Kasumi-1 (cell line): ENCODE measurements at places on chromosomes 7 and 10.

DNA sequence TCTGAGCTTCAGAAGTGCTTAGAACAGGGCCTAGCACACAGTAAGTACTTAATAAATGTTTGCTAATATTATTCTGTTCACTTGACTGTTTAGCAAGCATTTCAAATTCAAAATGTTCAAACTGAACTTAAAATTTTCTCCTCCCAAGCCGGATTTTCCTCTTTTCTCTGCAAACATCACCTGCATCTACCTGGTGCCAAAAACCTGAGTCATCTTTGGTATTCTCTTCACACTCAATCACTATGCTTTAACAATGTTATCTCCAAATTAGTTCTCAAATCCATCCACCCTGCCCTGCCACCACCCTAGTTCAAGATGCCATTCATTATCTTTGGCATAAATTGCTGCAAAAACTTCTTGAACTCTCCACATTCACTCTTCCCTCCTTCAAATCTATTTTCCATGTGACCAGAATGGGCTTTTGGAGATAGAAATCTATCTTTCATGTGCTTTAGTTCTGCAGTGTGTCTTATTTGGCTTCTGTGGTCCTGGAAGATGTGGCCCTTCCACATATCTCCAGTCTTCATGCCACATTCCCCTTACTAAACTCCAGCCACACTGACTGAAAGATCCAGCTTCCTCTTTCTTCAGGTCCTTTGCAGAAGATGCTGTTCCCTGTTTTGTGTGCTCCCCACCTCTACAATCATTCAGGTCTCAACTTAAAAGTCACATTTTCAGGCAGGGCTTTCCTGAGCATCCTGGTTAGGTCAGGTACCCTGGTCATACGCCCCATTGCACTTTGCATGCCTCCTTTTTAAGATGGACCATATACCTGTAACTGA is 2.0 kb downstream of the GGCT start:
- peak; percentile 88 for DNase-seq

- DNase-seq = no peak
Measured at GRCh38 chr7:111092406-111093236, 1.7 kb downstream of the LRRN3 start.

GRCh38 chr7:117971556-117972244 is 98.5 kb upstream of the CTTNBP2 start:
- DNase-seq = no peak

GRCh38 chr7:39259391-39260003 is 281.8 kb downstream of the POU6F2 start:
- no peak for DNase-seq

DNA sequence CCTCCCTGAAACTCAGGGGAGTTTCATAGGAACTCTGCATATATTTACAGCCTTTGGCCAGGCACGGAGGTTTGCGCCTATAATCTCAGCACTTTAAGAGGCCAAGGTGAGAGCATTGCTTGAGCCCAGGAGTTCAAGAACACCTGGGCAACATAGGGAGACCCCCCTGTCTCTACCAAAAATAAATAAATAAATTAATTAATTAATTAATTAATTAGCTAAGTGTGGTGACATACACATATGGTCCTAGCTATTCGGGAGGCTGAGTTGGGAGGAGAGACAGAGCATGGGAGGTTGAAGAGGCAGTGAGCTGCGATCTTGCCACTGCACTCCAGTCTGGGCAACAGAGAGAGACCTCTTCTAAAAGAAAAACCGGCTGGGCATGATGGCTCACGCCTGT is 9.4 kb upstream of the LEP start:
- no peak for DNase-seq

DNA sequence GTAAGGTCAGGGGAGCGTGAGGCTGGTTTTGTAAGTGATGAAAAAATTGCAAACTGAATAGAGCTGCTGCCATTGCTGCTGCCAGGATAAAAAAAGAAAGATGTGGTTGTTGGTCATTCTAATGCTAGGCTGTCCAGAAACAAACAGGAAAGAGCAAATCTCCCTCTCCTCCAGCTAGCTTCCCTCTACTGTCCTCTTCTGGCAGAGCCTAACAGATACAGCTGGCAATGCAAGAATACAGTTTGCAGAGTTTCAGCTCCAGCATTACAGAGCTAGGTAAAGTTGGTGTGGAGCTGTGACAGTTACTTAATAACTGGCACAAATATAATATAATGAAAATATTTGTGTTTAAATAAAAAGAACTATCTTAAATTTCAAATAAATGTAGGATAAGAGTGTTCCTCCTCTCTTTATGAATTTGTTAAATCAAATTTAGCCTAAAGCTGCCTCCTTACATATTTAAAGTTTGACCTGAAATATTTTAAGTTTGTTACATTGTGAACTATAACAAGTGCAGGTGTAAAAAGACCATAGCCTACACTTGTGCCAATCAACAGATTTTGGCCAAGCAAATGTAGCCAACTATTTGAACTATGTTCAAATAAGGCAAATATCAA is 407.7 kb downstream of the SH2D4B start:
- DNase-seq = no peak

- no peak for DNase-seq
Measured at GRCh38 chr10:83012866-83013265, 1126.4 kb upstream of the GHITM start.

DNA sequence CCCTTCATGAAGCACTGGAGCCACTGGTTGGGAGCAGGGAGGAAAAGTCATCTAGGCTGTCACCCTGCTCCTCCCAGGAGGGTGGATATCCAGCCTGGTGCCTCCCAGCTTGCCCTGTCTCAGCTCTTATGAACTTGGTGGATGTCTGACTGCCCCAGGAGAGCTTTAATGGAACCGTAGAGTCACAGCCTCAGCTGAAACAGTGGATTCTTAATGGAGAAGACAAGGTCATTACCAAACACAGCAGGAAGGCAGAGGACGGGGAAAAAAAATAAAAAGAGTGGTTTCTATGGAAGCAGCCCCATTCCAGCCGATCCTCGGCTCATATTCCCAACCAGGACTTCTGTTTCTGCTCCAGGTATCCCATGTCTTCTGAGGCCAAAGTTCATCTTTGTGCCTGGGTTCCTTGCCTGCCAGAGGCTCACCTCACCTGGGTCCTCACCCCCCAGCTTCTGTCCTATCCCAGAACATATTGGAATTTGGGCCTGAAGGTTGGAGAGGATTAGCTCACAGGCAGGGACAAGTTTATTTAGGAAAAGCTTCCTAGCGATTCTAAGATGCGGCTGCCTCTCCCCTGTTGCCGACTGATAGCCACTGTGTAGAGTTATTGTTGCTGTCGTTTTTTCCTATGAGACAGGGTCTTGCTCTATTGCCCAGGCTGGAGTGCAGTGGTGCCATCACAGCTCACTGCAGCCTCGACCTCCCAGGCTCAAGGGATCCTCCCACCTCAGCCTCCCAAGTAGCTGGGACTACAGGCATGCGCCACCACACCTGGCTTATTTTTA is 15.6 kb downstream of the CCL26 start:
- no peak for DNase-seq

DNA sequence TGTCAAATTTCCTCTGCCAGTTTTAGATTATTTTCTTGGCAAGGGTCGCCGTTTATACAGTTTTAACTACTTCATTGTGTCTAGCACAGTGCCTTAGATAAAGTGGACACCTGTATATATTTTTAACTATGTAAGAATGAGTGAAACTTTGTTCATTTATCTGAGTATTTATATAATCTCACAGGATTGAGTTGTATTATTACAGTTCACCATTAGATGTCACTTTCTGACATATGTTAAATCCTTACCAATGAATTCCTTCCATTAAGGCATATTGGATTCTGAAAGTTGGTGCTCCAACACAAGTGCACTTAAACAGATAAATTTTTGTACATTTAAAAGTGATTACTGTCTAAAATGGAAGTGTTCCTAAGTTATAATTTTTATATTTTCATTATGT is 43.0 kb downstream of the ZMYND11 start:
- DNase-seq = peak; percentile 76

GRCh38 chr10:31186225-31187000 is 132.6 kb upstream of the ZEB1 start:
- DNase-seq = no peak

- peak; percentile 15 for DNase-seq
Measured at GRCh38 chr10:70222340-70222794, 10.9 kb downstream of the PPA1 start.

- no peak for DNase-seq
Measured at GRCh38 chr10:754914-755313, 65.4 kb upstream of the DIP2C start.

DNA sequence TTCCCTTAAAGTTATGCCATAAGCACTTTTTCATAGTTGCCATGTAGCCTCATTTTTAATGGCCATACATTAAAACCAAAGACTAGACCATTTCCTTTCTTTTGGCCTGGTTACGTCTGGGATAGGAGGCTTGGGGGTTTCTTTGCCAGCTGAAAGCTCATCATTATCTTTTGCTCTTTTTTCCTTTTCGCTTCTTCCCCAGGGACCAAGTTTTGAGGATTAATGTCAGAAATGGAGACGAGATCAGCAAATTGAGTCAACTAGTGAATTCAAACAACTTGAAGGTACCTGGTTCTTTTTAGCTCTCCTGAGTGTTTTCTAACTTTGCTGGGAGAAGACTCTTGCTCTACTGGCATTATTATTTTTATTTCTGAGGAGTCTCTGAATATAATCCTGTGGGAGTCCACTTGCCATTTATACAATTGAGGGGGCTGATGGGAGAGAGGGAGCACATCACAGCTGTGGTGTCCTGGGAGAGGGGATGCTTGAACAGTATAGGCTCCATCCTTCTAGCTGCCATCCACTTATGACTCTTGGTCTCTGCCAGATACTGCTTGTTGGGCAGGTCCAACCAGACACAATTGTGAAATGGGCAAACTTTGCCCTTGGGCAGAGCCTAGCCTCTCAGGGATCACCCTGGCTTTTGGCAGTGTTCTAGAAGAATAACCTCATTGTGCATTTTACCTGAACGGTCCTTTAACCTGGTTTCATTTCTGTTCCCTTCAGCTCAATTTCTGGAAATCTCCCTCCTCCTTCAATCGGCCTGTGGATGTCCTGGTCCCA is 5.8 kb downstream of the CPA4 start:
- DNase-seq = no peak

- DNase-seq = no peak
Measured at GRCh38 chr10:78053211-78053868, 19.7 kb downstream of the RPS24 start.

- no peak for DNase-seq
Measured at GRCh38 chr10:31299119-31299518, 19.9 kb upstream of the ZEB1 start.

GRCh38 chr10:109939315-109939961 is 16.1 kb upstream of the XPNPEP1 start:
- no peak for DNase-seq

DNA sequence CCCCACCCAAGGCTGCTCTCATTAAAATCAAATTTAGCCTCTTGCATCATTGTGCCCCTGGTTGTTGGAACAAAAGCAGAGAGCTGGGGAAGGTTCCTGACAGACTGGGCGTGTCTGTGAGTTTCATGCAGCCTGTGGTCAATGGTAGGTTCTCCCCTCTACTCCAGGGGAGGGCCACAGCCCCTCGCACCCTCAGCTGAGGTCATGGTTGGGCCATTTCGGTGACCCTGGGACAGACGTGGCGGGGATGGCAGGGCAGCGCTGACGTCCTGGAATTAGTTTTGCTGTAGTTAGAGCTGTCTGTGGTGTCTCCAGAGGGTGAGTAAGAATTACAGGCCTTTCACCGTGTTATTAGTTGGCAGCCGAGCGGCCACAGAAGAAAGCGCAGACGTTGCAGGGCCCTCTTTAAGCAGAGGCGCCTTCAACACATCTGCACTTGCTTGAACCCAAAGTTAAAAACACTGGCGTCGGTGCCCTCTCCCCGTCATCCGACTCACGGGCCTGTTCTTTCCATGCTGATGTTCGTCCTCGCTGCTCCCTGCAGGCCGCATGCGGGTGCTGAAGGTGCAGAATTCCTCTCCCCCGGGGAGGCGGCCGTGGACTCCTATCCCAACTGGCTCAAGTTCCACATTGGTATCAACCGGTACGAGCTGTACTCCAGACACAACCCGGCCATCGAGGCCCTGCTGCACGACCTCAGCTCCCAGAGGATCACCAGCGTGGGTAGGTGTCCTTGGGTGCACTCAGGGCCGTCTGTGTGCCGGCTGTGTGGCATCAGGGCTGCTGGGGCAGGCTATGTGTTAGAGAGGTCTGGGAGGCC is 2.8 kb downstream of the FAM20C start:
- no peak for DNase-seq

DNA sequence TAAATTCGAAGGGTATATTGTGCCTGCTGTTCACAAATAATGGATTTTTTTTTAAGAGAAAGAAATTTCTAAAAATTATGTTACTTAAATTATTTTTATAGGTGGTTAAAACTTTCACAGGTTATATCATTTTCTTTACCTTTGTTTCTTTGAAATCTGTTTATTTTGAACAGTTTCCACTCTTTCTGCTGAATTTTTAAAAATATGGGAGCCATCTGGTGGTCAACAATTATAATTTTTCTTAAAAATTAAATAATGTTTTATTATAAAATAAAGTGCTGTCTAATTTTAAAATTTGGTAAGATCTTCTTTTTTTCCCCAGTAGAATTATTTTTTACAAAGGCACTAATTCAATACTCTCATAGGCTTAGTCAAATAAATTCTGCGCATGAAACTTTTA is 263.9 kb downstream of the ETV1 start:
- DNase-seq = no peak

DNA sequence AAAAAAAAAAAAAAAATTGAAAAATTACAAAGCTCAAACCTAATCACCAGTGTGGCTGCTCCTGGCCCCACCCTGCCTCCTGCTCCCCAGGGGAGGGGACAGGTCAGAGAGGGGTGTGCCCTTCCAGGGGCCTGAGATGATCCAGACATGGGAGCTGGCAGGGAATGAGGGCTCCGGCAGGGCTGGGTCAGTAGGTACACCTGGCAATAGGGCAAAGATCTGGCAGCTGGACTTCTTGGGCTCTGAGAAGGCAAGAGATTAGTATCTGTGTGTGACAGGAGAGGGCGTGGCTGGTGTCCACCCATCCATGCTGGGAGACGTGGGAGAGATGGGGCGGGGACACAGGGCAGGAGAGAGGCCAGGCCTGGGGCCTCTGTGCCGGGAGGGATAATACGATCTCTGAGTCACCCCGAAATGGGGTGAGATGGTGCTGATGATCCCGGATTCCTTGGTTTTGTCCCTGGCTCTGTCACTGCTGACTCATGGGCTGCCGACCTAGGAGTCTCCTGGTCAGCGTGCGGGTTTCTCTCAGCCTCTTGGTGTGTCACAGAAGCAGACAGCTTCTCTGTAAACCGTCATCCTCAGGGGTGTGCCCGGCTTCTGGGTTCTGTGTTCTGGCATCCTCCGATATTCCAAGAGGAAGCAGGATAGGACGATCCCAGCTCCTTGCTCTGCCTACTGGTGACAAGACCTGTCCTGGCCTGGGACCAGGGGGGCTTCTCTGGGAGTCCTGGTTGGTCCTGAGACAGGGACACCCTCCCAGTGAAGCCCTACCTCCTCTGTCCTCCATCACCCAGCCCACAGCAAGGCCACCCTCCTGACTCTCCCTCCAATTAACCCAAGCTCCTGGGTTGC is 8.2 kb upstream of the CLDN4 start:
- DNase-seq = no peak

- no peak for DNase-seq
Measured at GRCh38 chr7:125568799-125569198, 639.2 kb upstream of the POT1 start.

DNA sequence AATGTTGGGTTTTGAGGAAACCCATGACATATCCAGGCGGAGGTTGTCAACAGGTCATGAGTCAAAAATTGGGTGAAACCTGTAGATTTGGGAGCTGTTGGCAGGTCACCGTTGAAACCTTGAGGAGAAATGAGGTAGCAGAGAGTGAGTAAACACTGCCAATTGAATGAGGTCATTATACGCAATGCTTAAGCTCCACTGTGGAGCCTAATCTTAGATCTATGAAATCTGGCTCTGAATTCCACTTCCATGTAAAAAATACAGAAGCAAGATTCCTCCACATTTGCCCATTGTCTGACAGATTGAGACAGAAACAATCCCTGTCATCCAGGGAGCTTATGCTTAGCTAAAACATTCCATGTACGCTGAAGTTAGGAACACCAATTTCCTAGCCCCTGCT is 76.0 kb upstream of the IL6 start:
- no peak for DNase-seq
